ENCODE measurements at places on chromosomes 5 and 9.
A peak's percentile ranks its signal among the peaks of the same experiment; 100 is the strongest.

DNA sequence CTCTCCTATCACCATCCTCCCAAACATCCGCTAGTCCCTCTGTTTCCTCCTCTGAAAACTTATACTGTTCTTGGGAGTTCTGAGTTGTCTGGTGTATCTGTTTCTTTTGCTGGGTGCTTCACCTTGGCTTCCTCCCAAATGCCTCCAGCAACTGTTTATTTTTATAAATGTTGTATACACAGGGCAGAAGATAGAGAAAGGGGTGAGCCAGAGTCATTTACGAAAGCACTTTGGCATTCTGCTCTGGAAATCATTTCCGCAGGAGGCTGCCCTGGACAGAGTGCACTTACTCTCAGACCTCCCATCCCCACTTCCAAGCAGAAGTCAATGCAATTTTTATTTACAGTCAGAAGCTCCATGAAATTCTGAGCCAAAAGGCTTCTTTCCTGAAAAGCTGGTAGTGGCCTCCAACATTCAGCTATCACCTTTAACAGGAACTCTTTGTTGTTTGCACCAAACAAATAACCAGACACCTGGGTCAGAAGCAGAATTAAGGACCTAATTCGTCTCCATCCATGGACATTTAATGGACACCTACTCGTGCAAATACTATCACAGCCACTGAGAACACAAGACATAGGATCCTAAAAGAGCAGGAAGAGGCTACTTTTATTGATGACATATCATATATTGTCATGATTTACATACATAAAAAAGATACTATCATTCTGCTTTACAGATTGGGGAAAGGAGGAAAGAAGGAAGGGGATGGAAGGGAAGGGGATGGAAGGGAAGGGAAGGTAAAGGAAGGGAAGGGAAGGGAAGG, 229.5 kb upstream of the PAPPA start:
- no peak for DNase-seq

DNA sequence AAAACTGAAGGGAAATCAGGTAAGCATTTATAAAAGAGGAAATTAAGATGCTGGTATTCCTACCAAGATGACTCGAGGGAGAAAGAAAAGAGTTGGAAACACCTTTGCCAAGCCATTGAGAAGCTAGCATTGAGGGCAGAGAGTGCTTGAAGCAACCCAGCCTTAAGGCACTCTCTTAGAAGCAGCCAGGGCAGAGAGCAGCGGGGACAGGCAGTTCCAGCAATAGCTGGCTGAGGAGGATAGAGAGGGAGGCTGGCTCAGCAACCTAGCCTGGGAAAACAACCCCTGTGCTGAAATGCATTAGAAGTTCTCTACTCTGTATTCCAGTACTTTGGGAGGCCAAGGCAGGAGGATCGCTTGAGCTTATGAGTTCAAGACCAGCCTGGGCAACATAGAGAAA, 40.3 kb upstream of the HSPA9 start:
- DNase-seq: no peak

GRCh38 chr9:130523921-130524320, 55.5 kb upstream of the FUBP3 start:
- DNase-seq: no peak

DNA sequence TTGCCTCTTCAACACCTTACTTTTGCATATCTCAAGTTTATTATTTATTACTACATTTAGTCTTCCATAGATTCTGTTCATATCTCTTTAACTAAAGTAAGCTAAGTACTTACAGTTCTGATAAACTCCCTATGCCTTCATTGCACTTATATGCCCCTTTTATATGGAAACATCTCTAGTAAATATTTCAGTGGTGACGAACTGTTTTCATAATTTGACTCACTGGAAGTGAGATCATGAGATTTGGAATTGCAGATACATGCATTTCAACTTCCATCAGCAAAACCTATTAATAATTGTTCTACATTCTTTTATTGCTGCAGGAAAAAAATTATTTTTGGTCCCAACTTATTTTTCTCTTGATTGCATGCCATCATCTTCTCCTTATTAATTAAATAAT, 263.5 kb downstream of the CD180 start:
- no peak for DNase-seq

DNA sequence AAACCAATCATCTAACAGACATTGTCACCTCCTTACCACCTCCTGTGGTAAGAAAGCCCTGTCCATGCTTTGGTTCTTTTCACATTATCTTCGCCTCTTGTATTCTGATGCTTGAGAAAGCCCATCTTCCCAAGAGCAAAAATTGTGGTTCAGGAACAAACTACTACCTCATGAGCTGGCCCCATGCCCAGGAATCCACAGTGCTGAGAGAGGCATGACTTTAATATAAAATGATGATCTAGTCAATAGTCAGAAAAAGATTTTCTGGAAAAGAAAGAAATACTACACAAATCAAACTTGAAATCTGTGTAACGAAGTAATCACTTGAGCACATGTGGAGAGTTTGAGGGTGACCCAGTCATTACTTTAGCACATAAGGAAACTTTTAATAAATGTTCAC, 94.7 kb downstream of the FGF10 start:
- DNase-seq: no peak

- DNase-seq: no peak
Observed at GRCh38 chr5:126531543-126532120, 63.4 kb downstream of the ALDH7A1 start.

GRCh38 chr9:89593727-89594427, 10.9 kb upstream of the GADD45G start:
- DNase-seq: peak; percentile 82

GRCh38 chr5:67301285-67301903, 104.8 kb upstream of the CD180 start:
- DNase-seq: no peak

- peak; percentile 51 for DNase-seq
Observed at GRCh38 chr9:107044872-107045271, 181.9 kb downstream of the ZNF462 start.

- no peak for DNase-seq
Observed at GRCh38 chr5:54881286-54882005, 103.9 kb downstream of the ESM1 start.

- no peak for DNase-seq
Observed at GRCh38 chr5:107952450-107952849, 281.7 kb upstream of the EFNA5 start.

DNA sequence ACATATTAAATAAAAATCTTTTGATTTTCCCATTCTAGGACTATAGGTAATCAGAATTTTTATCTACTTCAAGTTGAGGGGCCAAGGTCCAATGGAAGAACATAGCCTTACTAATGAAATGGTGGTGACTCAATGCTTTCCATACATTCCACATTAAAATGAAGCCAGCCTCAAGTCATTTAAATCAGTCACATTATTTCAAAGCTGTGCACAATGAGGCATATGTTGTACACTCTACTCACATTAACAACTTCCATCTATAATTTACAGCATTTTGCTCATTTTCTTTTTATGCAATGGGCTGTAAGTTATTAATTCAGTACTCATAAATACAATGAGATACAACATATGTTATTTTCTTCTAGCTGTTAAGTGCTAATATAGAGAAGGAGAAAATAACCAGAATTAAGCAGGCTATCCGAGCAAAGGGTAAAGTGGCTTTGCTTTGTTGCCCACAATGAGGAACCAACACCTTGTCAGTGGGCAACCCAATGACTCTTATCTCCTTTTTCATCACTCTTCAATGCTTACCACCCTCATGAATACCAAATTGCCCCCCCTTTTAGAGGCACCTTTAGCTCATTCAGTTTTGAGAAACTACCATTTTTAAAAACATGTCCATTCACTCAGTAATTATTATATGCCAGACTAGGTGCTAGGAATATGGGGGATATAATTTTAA, 52.4 kb downstream of the TTLL11 start:
- no peak for DNase-seq

GRCh38 chr9:127122176-127123063, at the start of gene ANGPTL2:
TSS of gene ANGPTL2 (minus strand) at chr9:127122635. CDS start at chr9:127108731, 13,904 bp downstream.
- DNase-seq: no peak

DNA sequence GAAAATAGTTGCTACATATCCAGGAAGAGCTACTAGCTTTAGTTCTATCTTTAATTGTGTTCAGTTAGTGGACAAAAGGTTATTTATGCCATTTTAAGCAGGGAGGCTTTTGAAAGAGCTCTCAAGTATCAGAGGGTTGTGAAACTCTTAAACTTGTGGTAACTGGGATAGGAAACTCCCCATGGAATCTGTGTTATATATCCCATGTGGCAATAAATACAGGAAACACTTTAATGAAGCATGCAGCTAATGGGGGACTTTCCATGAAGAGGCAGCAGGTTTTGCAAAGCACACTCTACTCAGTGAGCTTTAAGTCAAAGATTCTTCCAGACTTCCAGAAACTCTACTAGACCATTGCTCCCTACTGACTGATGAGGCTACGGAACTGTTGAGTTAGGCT, 805.0 kb upstream of the C9orf72 start:
- no peak for DNase-seq

- peak; percentile 71 for DNase-seq
Observed at GRCh38 chr5:32709750-32710549, 1.2 kb upstream of the NPR3 start.

GRCh38 chr5:10276691-10277090, 26.6 kb downstream of the CCT5 start:
- DNase-seq: no peak

- DNase-seq: no peak
Observed at GRCh38 chr5:162360373-162360931, 292.9 kb downstream of the GABRG2 start.

DNA sequence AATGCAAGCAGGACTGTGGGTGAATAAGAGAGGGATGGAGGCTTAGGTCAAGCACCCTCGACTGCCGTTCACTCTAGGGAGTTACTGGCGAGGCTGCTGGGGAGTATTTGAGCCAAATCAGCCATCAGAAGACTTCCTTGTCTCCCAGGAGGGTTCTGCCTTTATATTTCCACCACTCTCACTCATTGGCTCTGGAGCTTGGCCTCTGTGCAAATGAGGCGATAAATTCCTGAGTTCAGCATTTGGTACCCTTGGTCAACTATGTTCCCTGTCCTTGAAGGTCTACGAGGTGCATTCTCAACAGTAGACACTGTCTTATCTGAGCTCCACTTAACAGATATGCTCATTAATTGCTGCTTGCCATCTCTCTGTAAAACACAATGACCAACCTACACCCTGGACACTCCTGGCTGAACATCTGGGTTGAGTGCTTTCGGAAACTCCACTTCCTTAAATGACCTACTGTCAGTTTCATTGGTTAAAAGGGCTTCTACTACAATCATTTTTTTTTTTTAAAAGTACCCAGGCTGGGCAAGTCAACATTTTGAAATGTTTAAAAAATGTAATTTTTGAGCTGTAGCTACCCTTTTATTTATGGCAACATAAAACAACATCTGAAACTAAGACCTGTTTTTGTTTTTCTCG, 153.2 kb downstream of the NTRK2 start:
- no peak for DNase-seq

GRCh38 chr9:79006546-79006945, 565.2 kb upstream of the TLE4 start:
- no peak for DNase-seq

- DNase-seq: no peak
Observed at GRCh38 chr5:121834021-121834420, 17.7 kb upstream of the FTMT start.

- DNase-seq: no peak
Observed at GRCh38 chr5:155935723-155936122, 391.2 kb upstream of the SGCD start.

GRCh38 chr9:15541872-15542271, 11.0 kb upstream of the CCDC171 start:
- no peak for DNase-seq

GRCh38 chr5:59361454-59361853, 532.1 kb downstream of the PDE4D start:
- no peak for DNase-seq

DNA sequence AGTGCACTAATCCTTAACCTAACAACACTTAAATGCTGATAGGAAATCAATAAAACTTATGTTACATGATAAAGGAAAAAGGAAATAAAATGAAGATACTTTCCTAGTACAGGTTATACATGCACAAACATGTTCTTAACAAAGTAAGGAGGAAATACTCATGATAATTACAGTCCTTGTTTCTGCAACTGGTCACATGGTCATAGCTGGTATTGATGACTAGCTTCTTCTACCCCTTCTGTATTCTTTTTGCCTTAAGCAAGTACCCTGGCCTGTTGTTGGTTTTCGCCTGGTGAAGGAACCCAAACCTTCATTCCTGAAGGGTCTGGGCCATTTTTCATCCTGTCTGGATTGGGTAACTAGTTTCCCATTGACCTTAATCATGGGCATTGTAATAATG, 93.7 kb upstream of the FBN2 start:
- no peak for DNase-seq

- DNase-seq: peak; percentile 8
Observed at GRCh38 chr9:97572196-97572891, 60.8 kb downstream of the TSTD2 start.

DNA sequence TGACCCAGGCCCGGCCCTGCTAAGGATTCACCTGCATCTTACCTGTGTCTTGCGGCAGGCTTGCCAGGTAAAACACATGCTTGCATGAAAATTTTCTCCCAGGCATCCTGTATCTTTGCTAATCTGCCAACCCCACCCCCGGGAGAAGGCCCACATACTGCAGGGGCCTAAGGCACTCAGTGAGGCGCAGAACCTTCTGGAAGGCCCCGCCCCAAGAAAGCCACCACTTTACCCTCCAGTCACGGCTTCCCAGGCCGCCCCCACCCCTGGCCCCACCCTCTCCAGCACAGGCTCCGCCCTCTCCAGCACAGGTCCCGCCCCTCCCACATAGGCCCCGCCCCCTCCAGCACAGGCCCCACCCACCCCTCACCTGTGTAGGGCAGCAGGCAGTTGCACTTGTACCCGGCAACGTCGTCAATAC, 29.8 kb upstream of the SEC16A start:
- DNase-seq: peak; percentile 76

DNA sequence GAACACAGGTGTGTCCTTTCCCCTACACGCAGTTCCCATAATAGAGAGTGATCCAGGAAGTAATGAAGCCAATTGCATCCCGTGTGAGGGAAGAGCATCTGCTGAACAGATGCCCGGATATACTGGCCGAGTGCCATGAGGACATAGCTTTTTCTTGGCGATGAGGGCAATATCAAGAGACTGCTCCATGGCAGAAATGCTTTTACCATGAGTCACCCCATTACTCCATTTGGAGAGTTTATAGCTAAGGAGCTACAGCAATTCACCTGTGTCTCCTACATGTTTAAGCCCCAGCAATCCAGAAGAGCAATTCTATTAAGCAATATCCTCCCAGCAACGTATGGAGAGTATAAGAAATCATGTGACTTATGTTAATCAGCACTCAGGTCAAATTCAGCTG, 222.0 kb upstream of the KLF4 start:
- DNase-seq: no peak

DNA sequence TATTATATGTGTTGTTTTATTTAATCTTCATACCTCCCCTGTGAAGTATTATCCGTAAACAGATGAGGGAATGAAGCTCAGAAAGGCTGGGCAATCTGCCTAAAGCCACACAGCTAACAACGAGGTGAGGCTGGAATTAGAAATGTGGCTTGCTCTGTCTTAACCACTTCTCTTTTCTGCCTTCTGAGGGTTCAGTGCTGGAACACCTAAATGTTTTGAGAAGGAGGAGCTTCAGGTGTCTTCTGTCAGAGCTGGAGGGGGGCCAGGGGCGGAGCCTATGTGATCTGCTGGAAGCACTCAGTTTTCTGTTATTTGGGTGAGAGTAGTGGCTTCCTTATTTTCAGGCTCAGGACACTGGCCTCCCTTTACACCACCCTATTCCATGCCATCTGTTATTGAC, 35.0 kb upstream of the ARAP3 start:
- no peak for DNase-seq

GRCh38 chr5:81230416-81230815, 2.7 kb upstream of the CKMT2 start:
- no peak for DNase-seq

- DNase-seq: no peak
Observed at GRCh38 chr5:178818094-178818493, 41.7 kb upstream of the ZNF354B start.

- no peak for DNase-seq
Observed at GRCh38 chr9:2837915-2838314, 6.0 kb downstream of the PUM3 start.

Measured in activated CD8-positive, alpha-beta memory T cell treated with anti-CD3 and anti-CD28 coated beads, Interleukin-2, amount 50 U/mL, for 48 hours (primary cell).